GM19239 (cell line): ENCODE measurements at places on chromosomes 6 and 20.

- DNase-seq, result no peak
Measured at GRCh38 chr20:58239216-58239615, 10.8 kb upstream of the ANKRD60 start.

DNA sequence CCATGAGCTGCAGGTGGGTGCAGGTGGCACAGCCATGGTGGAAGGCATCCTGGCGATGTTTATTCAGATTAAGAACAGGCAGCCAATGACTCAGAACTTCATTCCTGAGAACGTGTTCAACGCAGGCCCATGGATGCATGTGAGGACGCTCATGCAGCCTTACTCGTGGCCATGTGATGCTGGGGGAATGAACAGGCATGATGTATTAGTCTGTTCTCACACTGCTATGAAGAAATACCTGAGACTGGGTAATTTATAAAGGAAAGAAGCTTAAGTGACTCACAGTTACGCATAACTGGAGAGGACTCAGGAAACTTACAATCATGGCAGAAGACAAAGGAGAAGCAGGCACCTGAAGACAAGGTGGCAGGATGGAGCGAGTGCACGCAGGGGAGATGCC, 146.6 kb downstream of the RNASET2 start:
- DNase-seq, result no peak

GRCh38 chr20:56808732-56809131, 179.6 kb downstream of the TFAP2C start:
- no peak for DNase-seq

DNA sequence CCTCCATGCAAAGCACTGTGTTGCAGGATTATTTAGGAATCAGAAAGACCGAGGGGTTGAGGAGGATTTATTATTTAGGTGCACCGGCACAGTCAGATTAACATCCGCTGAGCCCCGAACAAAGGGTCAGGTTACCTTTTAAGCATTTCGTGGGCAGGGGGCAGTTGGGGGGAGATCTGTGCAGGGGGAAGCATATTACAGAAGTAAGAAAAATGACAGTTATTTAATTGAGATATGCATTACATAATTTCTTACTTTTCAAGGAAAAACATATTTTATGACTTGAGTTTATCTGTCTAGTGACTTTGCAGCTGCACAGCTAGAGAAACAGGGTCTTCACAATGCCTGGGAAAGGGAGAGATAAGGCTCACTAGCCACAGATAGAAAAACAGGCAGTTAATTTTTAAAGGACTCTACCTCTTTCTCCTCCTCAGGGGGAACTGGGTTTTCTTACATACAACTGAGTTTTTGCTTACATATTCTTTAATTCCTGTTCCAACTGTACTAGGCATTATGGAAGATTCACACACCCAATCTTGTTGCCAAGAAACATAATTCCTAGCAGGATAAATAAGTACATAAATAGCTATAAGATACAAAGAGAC, 1.7 kb upstream of the HINT3 start:
- no peak for DNase-seq

GRCh38 chr20:11521476-11522365, 396.0 kb upstream of the BTBD3 start:
- no peak for DNase-seq
